ENCODE measurements at places on chromosomes 13 and 19.

GRCh38 chr19:42124386-42124901 lies 7.8 kb downstream of the POU2F2 start:
- DNase-seq: no peak

- DNase-seq: no peak
These were observed 98.0 kb upstream of the SLC10A2 start for GRCh38 chr13:103164251-103164650.

DNA sequence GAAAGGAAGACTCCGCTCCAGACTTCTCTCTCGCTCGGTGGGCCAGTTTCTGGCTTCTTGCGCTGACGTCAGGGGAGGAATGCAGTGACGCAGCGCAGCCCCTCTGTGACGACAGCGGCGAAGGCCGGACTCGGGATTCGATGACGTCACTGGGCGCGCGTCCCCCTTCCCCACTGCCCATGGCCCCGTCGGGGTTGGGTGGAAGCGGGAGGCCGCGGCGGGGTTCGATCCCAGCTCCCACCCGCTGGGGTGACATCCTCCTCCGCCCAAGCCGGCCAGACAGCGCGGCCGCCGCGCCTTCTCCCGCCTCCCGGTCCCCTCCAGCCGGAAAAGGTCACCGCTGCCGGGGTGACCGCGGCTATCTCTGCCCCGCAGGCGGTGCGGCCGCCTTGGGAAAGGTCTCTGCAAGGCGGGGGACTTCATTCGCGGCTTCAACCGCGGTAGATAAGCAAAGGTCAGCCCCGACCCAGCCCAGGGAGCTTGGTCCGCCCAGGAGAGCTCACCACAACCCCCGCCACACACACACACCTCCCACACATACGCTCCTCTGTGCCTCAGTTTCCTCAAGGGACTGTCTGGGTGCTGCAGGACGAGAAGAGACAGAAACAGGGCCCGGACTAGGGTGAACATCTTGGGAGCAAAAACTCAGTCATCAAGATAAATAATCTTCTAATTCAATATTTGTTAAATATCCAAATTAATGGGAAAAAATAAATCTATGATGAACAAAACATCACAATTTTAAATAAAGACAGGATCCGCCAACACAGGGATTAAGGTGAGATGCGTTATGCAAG lies 844 bp upstream of the RFX1 start:
- no peak for DNase-seq

DNA sequence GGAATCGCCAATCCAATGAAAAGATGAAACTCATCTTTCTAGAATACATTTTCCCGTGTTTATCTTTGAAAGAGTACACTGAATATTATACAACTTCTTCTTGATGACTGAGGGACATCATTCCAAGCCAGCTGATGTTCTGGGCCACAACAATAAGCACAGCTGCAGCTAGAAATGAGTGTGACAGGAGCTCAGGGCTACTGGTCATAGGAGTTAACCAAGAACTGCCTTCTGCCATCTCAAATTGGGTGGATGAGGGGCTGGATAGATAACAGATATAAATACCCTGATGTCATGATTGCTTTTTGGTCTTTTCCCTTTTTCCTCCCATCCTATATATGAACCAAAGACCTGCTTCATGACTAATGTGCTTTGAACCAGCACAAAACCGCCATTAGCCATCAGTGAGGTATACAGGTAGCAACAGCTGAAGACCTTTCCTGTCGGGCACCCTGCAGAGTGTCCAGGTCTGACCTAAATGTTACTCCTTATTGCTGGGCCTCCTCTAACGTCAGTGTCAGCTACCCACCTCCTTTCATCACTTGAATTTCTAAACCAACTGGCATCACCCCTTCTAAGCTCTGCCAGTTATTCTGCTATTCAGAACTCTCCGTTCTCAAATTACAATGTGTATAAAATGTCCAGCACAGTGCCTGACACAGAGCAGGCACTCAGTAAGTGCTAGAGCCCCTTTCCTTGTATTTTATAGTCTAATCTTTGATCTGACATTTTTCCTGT lies 178.2 kb downstream of the ENOX1 start:
- DNase-seq: no peak
